ENCODE measurements at places on chromosomes 1 and 21. TPM values are rescaled to one million over a fixed set of nuclear protein-coding genes. Genes with fewer than 3 reads are reported as not detected.

The CADM3 gene
- total RNA-seq = 0.49 TPM

The ST6GALNAC5 gene
- total RNA-seq = 135 TPM

The KCNH1 gene
- 6.3 TPM for total RNA-seq

The KLHL12 gene
- 38.5 TPM for total RNA-seq

The RGS5 gene
- total RNA-seq = 20.9 TPM

The ANKRD35 gene
- 1.2 TPM for total RNA-seq

The NHLH1 gene
- 0.12 TPM for total RNA-seq

The ATP5PF gene
- total RNA-seq = 18.2 TPM

The PCP4 gene
- not detected for total RNA-seq

The ETNK2 gene
- 17.5 TPM for total RNA-seq

The BRINP2 gene
- total RNA-seq = 0.32 TPM

The SYT6 gene
- total RNA-seq = not detected

The RNF186 gene
- not detected for total RNA-seq

The ITLN2 gene
- total RNA-seq = not detected

The RFX5 gene
- 31.3 TPM for total RNA-seq

The HRNR gene
- not detected for total RNA-seq

The RPTN gene
- total RNA-seq = not detected

The RSPH1 gene
- total RNA-seq = not detected

The SH3BGR gene
- total RNA-seq = 0.97 TPM

The PGLYRP4 gene
- total RNA-seq = not detected

The CLEC20A gene
- not detected for total RNA-seq

Data from hair follicle dermal papilla cell (primary cell).